H4 (cell line): ENCODE measurements at places on chromosomes 7 and 10. TPM values are rescaled to one million over a fixed set of nuclear protein-coding genes. Genes with fewer than 3 reads are reported as not detected.
A peak's percentile ranks its signal among the peaks of the same experiment; 100 is the strongest.

- no peak for DNase-seq
Observed at GRCh38 chr10:16995867-16996529, 133.6 kb downstream of the CUBN start.

DNA sequence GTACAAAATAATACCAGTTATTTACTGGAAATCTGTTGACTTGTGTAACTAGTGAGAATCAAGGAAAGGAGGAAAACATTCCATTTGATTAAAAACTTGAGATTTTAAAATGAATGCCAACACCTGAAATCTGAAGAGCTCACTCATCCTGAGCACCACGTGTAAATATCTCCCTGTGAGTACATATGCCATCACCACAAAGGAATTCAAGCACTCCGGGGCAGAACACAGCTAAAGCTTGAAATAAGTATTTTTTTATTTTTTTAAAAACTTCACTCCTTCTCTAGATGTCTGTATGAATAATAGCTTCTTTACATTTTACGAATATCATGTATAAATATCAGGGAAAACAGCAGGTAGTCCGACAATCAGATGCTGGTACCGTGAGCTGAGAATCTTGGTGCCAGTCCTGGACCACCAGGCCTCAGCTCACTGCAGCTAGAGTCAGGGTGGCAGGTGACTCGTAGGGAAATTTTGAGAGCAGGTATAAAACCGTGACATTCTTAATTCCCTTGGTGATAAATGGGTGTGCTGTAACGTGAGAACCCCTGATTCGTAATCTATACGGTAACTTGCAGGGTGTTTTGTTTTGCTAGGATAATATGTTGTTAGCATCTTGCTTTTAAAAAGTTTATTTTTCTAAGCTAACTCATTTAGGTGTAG lies 12.7 kb downstream of the LMTK2 start:
- DNase-seq = peak; percentile 65

- DNase-seq = no peak
Observed at GRCh38 chr7:20113427-20114027, 103.7 kb downstream of the MACC1 start.

DNA sequence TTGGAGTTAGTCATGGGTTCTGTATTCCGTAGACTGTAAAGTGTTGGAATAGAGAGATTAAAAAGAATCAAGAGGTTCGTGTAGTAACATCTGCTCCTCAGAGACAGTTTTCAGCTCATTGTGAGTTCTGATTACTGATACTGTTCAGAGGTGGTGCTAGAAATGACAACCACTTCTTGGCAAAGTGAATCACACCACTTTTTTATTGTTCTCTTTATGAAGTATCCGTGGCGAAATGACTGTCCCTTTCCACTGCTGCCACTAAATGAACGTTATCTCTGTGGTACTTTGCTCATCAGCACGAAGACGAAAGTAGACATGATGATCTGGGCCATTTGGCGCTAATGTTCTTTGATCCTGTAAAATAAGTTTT lies 860 bp downstream of the RPP30 start:
- no peak for DNase-seq

The ITPRID1 gene
- 0.39 TPM in 1 of 2 replicates, not detected in the other for total RNA-seq
